Activated T-cell treated with anti-CD3 and anti-CD28 coated beads for 4 hours (primary cell): ENCODE measurements at places on chromosomes 2 and 18.

GRCh38 chr2:231483398-231484329, 19.4 kb upstream of the NCL start:
- DNase-seq, result peak; percentile 15

GRCh38 chr2:129404000-129404685, 575.3 kb upstream of the RAB6C start:
- DNase-seq, result no peak

GRCh38 chr2:28277466-28277865, 115.2 kb upstream of the FOSL2 start:
- no peak for DNase-seq

- DNase-seq, result no peak
These were observed 411.3 kb downstream of the CMPK2 start for GRCh38 chr2:6454286-6454990.

DNA sequence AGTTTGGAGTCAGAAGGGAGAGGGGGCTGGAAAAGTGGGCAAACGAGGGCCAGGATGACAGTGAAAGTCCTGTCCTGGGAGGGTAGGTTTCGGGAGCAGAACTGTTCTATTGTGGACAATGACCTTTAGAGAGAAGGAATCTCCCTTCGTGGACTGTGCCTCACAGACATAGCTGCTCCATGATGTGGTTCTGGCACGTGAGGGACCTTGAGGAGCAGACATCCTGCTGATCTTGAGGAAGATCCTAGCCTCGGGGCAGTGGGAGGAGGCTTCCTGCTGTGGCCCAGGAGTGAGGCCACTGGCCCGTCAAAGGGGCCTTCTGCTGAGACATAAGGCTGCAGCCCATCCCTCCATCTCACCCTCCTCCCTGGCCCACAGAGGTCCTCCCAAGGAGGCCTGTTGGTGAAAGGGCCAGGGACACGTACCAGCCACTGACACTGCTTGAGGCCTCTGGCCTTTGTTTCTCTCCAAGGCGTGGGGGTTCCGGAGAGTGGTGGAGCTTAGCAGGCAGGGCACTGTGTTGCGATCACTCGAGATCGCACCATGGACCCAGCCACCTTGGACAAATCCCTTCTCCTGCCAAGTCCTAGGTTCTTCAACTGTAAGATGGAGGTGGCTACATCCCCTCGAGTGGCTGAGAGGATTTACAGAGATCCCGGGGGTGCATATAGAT, 167.2 kb downstream of the CELF4 start:
- no peak for DNase-seq

GRCh38 chr18:34867520-34867919, 157.4 kb downstream of the DTNA start:
- no peak for DNase-seq

DNA sequence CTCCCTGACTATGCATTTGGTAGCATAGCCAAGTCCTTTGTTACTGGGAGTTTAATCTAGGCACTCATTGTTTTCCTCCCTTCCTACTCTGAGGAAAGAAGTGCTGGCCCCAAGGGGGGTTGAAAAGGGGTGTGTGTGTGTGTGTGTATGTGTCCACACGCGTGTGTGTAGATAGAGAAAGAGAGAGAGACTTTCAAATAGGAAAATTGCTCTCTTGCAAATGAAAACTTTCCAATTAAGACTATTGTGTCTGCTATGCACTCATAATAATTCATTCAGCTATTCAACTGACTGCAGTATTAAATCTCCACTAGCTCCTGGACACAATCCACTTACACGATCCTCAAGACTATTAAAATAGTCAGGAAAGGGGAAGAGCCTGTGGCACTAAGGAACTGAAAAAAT, 92.9 kb upstream of the CSRNP3 start:
- no peak for DNase-seq

DNA sequence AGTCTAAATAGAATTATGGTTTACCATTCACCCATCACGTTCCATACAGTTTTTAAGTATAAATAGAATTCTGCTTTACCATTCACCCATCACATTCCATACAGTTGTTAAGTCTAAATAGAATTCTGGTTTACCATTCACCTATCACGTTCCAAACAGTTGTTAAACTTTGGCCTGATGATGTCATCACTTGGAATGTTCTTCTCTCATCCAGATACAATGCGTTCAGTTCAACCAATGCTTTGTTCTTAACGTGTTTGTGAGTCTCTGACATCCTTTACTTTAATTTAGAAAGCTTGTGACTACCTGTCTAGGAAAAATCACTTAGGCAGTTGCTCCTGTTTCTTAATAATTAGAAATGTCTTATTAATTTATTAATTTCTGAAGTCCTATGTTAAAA, 236.3 kb upstream of the RASGRP3 start:
- DNase-seq, result no peak

GRCh38 chr2:73762571-73762970, 17.3 kb downstream of the DUSP11 start:
- DNase-seq, result no peak

- DNase-seq, result no peak
These were observed 35.2 kb downstream of the SLC40A1 start for GRCh38 chr2:189545418-189545817.

GRCh38 chr18:37482433-37482832, 83.2 kb downstream of the CELF4 start:
- no peak for DNase-seq

DNA sequence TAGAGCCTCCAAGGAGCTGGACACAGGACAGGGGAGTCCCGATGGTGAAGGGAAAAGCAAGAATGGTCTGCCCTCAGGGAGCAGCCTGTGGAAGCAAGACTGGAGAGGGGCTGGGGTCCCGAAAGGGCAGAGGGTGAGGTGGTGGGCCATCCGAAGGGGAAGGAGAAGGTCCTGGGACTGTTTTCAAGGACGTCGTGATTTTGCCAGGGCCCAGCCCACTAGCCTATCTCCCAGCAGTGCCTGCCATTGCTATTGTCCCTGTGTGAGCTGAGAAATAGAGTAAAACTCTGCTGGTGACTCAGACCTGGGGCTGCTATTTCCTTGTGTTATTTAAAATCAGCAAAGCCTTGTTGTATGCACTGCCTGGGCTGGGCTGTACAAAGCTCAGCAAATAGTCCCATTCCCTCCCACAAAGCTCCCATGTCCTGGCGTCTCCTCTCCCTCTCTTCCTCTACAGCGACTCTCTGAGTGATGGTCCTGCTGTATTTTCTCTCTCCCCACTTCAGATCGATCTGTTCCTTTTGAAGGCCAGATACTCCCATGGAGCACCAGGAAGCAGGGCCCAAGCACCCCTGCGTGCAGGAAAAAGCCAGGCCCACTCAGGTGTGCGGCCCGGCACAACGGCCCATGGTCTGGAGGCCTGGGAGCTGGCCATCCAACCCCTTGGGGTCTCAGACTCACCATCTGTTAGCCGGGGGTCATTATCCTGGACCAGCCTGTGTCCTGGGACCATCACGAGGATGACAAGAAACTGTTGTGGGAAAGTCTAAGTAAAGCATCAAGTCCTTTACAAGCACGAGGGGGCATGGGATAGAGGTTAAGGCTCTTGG, 65.0 kb upstream of the OTOF start:
- no peak for DNase-seq

DNA sequence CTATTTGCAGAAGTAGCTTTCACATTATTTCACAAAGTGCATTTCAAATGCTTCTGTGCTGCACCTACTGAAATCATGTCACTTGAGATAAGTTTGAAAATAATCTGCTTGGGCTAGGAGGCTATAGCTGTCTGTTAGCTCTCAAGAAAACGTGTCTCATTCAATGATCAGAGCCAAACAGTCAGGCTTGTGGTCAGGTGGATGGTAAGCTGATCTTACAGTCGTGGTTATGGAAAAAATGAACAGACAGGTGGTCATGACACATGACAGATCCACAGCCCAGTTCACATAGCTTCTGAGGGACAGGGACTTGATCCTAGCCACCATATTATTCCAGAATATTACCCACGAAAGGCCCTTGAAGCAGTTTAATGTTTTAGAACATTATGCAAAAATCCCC, 26.5 kb upstream of the RFX8 start:
- DNase-seq, result no peak

DNA sequence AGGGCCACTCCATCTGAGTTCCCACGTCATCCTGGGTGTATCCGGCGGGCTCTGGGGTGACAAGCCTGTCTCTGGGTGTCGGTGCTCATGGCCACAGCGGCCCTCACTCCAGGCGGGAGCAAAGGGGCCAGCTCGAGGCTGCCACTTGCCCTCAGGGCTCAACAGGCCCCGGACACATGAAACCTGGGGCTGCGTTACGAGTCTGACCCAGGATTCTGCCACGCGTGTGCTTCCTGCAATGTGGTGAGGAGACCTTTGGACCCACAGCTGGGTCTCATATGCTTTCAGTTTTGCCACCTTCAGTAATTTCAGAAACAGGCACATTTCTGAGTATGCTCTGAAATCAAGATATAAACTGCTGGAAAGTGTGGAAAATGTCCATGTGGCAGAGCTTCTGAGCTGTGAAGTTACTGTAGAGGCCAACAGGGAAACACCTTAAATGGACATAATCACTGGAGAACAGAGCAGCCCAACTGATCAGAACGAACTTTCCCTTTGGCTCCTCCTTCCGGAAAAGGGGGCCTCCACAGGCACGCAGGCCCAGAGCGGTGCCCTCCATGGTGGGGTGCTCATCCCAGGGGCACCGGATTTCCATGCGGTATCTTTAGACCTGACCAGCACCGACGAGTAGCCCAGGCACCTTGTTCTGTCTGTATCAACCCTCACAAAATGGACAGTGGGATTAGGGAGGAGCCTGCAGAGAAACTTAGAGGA, 14.1 kb downstream of the PER2 start:
- DNase-seq, result no peak

DNA sequence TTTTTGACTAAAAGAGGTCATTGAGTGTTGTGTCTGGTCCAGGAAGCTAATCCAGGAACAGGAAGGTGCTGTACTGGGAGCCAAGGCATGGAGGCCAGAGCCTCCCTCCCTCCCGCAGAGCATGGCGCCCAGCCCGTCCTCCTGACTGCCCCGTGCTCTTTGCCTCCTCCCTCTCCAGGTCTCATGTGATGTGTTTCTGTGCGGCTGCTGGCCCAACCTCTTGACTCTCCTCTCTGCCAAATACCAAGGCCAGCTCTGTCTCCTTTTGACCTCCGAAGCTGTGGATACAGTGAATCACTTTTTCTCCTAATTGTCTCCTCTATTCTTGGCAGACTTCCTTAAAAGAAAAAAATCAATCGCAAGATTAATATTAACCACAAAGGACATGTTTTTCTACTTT, 284.1 kb downstream of the PHLPP1 start:
- no peak for DNase-seq

DNA sequence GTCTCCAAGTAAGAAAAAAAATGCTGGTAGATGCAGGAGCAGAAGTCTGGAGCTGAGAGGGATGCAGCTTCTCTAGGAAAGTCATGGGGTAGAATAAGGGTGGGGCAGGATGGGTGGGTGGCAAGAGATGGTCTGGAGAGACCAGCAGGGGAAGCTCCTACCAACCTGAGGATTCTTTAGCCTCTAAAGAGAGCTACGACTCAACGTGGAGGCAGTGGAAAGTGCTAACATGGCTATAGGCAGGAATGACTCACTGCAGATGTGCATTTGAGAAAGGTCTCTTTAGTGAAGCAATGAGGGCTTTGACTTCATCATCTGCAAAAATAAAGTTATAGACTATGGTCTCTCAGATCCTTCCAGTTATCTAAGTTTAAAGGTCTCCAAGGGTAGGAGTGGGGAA, 722.8 kb upstream of the RAB6C start:
- no peak for DNase-seq

GRCh38 chr2:52571380-52572347, 1195.9 kb upstream of the CHAC2 start:
- DNase-seq, result no peak

- DNase-seq, result no peak
These were observed 160.9 kb downstream of the ZEB2 start for GRCh38 chr2:144358979-144359541.

GRCh38 chr18:10245846-10246175, 208.6 kb upstream of the APCDD1 start:
- DNase-seq, result no peak

DNA sequence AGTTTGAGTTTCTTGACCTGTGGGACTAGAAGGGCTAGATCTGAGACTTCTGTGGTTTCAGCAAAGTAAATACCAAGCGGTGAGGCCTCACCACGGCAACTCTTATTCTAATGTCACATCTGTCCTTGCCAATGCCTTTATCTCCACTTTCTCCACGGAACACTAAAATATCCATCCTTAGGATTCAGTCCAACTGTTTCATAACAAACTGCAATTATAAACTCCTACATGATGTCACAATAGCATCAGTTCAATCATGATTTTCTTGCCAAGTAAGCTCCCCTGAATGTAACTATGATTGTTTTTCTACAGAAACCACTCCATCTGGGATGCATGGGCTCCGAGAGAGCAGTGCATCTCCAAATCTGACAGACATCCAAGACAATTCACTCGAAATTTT, 79.6 kb downstream of the LRATD1 start:
- DNase-seq, result no peak

DNA sequence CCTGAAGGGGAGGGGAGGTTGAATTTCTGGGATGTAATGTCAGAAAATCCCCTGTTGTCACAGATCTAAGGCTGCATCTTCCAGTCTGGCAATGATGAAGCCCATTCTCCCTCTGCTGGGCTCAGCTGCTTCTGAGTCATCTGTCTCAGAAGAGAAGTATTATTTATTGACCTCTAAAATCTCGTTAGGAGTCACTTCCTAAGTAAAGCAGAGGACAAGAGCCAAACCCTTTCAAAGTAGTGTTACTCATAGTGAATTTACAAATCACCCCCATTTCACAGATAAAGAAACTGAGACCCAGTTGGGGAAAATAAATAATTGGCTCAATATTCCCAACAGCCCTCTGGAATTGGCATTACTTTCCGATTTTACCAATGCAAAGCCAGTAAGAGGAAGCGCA, 167.3 kb upstream of the SKOR2 start:
- DNase-seq, result no peak

- DNase-seq, result no peak
These were observed 11.0 kb downstream of the SIGLEC15 start for GRCh38 chr18:45836242-45837205.

- no peak for DNase-seq
These were observed 15.2 kb downstream of the POLI start for GRCh38 chr18:54284535-54284934.

DNA sequence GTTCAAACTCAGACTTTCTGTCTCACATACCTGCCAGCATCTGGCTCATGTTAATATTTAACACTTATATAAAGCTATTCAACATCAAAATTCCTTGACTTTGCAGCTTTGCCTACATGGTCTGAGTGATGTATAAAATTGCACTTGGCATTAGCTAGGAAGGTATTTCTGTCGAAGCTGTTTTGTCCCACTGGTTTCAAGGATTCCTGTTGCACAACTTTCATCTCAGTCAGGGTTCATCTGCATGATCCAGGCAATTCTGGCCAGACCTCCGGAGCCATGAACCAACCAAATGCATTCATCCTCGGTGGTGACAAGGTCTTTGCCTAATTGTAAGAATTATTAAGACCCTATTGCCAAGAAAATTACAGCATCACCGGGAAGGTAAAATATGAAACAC, 185.4 kb downstream of the ZEB2 start:
- DNase-seq, result no peak
